ENCODE measurements at places on chromosomes 7 and 10.

DNA sequence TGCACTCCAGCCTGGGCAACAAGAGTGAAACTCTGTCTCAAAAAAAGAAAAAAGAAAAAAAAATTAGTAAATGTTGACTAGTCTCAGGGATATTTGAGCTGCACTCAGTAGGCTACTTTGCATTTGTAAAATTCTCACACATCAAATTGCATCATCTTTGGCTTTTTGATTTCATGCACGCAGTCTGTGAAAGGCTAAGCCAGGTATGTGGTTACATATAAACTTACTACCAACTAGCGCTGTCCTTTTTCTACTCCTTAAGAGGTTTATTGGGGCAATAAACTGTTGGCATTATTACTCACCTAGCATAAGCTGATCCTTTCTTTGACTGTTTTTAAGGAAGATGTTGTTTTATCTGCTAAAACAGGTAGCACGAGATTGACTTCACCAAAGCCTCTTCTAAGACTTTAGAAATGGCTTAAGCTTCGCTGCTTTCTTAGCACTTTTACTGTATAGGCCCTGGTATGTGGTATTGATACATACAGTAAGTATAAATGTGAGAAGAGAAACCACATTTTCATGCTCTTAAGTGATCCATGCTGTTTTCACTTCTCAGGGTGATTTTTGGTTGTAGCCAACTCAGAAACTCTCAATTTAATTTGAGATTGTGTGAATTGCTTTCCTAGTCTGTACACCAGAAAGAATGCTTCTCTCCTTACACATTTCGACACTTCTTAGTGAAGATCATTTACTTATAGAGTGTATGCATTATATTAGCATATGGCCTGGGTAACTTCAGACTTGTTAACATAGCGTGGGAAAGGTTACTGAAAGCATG is 323.9 kb downstream of the AUTS2 start:
- peak; percentile 39 for DNase-seq

DNA sequence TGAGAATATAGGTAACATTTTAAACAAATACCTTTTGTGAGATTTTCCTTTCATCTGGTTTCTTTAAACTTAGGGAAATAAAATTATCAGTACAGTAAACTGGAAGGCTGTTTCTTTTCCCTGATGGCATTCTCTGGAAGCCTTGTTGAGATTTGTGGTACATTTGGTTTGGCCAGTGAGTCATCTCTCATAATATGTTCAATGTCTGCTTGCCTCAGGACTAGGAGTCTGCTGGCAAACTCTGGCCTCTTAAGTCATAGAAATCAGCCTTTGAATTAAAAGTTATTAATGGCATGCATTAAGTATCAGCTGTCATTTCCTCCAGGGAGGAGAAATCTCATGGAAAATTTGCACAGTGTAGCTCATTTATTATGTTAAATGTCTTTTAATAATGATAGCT is 316.6 kb upstream of the KIAA1217 start:
- no peak for DNase-seq

- DNase-seq: no peak
These were observed 168.9 kb downstream of the CDK14 start for GRCh38 chr7:90764848-90765570.

DNA sequence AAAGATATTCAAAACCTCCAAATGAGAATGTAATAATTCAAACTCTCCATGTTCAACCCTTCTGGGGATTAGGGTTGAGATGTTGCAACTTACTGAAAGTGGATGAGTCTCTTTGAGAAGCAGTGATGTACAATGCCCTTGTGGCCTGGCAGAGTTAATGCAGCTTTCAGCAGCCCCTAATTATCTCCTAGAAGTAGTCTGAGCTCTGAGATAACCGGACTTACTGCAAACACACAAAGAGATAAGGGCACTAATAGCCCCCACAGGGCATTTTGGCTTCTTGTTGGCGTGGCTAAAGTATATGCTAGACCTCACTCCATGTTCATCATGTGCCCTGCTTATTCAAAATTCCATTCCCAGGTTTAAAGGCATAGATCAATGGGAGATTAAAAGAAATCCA is 404.7 kb downstream of the NEBL start:
- DNase-seq: no peak

DNA sequence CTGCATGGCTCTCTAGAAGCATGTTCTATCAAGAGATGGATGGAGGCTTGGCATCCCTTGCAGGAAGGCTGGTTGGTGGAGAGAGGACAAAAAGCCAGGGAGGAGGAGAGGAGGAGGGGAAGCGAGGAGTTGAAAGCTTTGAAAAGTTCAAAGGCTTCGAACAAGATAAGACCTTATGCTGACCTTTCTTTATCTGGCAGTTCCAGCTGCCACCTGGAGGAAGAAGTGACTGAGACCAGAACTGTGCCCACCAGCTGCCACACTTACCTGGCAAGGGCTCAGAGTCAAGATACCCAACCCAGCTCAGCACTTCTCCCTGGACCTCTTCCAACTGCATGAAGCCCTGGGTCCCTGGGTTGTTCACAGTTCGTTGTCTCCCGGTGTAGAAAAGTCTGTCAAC is 14.8 kb downstream of the CCL24 start:
- no peak for DNase-seq

DNA sequence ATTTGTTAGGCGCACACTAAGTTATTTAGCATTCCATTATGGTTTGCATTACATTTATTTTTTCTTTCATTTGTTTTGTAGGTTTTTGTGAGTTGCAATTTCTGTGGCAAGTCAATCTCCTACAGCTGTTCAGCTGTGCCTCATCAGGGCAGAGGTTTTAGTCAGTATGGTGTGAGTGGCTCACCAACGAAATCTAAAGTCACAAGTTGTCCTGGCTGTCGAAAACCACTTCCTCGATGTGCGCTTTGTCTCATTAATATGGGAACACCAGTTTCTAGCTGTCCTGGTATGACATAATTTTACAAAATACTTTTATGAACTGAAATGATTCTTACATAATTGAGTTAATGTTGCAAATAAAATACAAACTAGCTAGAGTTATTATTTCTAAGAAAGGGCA is 29.5 kb downstream of the MIOS start:
- no peak for DNase-seq

DNA sequence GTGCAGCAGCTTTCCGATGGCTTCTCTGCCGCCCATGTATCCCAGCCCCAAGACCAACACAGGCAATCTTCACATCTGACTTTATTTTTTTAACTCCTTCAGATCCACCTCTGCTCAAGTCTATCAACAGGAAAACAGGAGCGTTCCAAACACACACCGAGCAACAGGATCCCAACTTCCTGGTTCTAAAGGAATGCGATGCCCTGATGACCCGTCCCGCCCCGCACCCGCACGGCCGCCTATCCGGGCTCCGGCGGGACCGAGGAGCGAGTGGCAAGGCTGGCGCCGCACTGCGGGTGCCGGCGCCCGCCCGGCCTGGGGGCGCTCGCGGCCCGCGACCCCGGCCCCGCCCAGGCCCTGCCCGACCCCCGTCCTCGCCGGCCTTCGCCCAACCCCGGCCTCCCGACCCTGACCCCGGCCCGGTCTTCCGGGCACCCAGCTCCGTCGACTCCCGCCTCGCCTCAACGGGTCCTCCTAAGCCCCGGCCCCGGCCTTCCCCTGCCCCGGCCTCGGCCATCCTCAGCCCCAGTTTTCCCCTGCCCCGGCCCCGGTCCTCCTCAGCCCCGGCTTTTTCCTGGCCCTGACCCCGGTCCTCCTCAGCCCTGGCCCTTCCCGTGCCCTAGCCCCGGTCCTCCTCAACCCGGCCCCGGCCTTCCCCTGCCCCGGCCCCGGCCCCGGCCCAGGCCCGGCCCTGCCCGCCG is 730 bp downstream of the LARP4B start:
- DNase-seq: peak; percentile 54

DNA sequence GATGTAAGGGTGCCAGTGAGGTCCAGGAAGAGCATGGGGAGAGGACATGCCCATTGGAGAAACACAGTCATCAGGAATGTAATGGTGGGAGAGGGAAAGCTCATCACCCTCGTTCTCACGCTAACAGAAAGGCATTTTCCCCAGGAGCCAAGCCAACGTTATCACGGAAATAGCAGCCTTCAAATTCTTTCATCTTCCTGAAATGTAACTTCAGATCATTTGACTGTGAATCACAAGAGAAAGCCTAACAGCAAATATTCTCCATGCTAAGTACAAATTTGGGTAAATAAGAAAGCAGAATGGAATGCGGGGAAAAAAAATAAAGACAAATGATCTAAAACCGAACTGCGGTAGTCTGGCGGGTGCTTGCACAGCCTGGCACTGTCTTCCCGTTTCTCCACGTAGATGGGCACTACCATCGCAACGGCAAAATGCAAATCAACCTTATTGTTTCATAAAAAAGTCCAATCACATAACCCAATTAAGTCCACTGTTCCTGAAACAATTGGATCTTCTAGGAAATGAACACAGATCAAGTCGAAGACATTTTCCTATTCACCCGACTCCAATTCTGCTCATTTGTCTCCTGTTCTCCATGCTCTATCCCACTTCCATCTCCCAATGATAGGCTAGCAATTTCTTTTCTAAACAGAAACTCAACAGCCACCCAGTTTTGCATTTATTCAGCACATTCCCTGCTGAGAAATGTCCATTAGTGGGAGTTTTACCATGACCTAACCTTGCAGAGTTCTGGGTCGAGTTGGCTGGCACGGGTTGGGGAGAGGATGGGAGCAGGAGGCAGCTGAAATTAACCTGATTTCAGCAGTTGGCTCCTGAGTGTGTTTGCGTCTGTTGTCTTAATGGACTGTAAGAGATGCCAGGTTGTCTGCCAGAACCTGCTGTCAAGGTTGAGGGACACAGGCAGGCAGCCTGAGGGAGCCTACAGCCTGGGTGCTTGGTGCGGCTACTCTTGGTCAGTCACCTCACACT is 74.6 kb upstream of the FRMD4A start:
- no peak for DNase-seq

DNA sequence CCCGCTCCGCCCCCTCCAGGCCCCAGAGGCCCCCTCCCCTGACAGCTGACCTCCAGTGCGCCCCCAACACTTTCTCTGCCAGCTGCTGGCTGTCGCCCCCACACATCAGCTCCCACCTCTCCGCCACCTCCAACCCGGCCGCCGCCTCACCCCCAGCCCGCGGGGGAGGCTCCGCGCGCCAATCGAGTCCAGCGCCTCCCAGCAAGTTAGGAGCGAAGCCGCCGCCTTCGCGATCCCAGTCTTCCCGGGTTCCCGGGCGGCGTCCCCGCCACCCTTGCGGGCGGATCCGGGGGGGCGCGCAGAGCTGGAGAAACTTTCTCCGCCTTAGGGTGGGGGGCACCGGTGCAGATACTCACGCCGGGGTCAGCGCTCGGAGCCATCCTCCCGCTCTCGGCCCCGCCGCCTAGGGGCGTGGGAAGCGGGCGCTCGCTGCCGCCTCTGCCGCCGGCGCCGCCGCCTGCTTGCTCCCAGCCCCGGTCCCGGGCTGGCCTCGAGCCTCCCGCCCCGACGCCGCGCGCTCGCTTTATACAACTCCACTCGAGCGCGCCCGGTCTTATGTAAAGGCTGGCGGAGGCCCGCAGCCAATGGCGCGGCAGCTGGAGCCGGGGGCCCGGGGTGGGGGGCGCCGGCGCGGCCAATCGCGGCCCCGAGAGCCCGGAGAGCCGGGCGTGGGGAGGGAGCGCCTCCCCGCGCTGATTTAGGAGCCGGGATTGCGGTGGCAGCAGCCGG is at the start of gene CRTAC1:
CRTAC1 (minus strand) TSS at position 529 of the 729 bp plus-strand sequence; CDS start at position 380, 149 bp downstream.
- no peak for DNase-seq

GRCh38 chr10:129646973-129647372 is 179.9 kb downstream of the MGMT start:
- DNase-seq: no peak

- no peak for DNase-seq
These were observed 39.9 kb downstream of the TLL2 start for GRCh38 chr10:96473866-96474265.

All from LNCaP clone FGC (cell line).